Fibroblast of upper back skin (primary cell): ENCODE measurements at places on chromosomes 4 and X.

- no peak for DNase-seq
These were observed 124.9 kb downstream of the RELL1 start for GRCh38 chr4:37561196-37561802.

DNA sequence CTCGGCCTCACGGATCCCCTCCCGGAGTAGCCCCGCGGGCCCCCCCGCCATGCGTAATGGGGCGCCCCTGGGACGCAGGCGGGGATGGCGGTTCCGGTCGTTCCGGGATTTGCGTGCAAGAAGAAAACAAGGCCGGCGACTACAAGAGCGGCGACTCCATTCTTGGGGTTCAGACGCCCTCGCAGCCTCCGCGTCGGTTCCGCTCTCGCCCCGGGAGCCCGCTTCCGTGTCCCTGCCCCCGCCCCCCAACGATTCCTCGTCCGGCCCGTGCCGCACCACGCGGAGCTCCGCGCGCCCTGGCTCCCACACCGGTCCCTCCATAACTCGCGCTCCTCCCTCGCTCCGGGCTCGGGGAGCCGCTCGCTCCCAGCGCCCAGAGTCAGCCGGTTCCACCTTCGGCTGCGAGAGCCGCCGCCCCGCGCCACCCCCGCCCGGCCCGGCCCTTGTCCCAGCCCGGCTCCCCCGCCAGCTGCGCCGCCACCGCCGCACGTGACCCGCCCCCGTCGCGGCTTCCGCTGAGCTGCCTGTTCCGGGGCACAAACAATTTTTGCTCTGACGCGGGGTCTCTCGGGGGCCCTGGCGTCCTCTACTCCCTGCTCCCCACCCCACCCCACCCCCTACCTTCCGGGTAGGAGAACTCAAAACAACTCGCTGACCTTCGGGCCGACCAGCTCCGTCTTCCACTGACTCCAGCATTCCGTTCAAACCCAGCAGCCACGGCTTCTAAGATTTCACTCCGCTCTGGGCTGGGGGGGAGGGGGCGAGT lies 78.8 kb upstream of the BCOR start:
- DNase-seq = no peak

DNA sequence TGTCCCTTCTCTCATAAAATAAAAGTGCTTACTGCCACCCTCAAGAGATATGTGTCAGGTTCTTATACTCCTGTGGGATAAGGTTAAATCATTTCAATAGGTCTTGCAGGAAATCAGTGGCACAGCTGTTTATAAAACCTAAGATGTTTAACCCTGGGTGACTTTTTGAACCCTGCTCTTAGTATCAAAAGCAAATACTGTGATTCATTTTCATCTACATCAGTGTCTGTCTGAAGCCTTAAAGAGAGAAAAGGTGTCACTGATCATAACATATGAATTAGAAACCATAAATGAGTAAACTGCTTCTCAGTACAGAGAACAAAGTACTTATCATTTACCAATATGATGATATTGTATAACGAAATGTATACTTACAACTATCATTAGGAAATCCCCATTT lies 59.0 kb downstream of the CCSER1 start:
- DNase-seq = no peak

GRCh38 chr4:93018806-93019205 lies 715.0 kb downstream of the GRID2 start:
- no peak for DNase-seq

DNA sequence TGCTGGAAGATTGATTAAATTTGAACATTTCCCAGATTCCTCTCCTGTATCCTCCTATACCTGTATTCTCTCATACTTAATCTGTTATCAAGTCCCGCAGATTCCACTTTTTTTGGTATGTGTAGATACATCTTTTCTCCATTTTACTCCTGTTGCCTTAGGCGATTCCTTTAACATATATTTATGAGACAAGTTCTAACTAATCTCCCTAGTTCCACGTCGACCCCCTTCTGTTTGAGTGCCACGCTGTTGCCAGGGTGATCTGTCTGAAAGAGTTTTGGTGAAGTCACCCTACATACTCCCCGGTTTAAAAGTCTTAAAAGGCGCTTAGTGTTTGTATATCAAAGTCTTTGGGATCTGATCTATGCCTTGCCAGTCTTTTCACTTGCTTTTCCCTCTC lies 2.4 kb downstream of the HNRNPH2 start:
- no peak for DNase-seq

DNA sequence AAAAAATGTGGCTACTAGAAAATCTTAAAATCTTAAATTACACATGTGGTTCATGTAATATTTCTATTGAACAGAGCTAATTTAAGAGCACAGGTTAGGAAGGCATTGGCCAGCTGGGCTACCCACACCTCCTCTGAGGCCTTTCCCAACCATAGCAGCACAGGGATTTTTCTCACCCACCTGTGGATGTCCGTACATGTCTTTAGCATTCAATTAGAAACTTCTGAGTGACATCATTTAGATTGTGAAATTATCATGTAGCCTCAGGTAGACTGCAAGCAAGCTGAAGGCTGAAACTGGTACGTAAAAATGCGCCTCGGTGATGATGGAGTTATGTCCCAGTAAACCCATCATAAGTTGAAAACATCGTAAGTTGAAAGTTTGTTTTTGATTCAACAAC lies 31.2 kb downstream of the SCARB2 start:
- DNase-seq = no peak

- peak; percentile 0 for DNase-seq
These were observed 37.1 kb downstream of the EFHC2 start for GRCh38 chrX:44306356-44306755.

DNA sequence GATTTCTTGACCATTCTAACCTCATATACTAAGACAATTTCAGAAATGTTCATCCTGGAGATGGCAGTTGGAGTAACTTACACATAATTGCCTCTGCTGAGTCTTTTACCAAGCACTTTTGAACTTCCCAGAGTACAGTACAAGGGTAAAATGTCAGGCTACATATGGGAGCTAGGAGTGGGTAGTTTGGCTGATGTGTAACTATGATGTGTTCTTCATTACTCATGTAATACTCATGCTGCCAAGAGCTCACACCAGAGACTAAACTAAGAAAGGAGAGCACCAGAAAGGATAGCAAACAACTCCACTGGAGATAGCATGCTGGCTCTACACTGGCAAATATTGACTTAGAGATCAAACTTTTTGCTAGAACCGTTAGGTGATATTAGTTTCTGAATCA lies 194.0 kb downstream of the PDGFRA start:
- peak; percentile 46 for DNase-seq

DNA sequence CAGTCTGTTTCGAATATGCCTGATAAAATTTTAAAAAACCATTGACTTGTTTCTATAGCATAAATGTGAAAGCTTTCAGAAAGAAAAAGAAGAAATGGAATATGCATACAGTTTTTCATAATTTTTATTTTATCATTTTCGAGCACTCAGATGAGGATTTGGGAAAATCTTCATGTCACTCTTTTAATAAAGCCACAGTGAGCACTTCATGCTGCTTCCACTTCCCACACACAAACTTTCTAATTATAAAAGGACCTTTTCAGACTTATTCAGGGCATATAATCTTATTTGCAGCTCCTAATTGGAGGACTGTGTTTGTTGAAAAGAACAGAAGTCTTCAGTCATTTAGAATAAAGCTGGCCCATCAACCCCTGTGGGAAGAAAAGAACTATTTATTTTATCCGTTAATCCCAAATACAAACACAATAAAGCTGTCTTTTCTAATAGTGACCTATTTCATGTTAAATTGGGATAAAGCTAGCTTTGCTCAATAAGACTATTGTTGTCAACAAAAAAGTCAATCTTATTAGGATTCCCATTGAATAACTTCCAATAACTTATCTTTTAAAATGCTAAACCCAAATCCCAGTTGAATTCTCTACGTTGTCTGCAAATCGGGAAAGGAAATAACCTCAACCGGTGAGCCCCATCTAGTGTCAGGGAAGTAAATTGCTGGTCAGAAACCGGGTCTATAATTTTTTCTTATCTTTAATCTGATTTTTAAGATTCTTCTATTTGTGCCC lies 211.5 kb downstream of the PDGFRA start:
- peak; percentile 40 for DNase-seq

DNA sequence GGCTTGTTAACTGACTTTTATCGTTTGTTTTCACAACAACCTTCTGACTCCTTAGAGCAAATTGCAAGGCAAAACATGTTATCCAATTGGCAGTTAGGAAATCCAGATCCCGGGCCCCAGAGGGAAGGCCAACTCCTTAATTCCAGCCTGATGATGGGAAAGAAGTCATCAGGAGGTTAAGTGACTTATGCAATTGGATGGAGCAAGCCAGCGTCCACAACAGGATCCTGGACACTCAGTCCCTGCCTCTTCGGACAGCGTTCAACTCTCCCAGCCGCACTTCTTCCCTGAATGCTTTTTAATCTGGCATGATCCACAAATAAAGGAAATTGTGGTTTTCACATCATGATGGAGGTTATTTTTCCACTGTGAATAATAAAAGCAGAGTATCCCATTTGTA lies 310.1 kb downstream of the RAB28 start:
- DNase-seq = peak; percentile 38

DNA sequence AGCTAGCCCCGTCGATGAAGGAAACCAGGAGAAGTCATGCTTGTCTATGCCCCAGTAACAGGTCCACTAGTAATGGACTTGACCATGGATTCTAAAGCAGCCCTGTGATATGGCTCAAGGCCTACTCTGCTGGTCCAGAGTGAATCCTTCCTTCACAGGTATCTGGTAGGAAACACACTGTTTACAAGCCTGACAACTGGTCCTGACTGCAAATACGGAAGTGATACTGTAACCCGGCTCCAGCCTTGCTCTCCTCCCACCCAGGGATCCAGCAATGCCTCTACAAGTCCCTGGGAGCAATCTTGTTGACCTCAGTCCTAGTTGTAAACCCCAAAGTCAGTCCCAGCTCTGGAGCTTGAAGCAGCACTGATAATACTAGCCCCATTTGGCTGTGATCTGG lies 239.2 kb upstream of the GRID2 start:
- no peak for DNase-seq

- no peak for DNase-seq
These were observed 1.8 kb downstream of the TBC1D1 start for GRCh38 chr4:37892641-37893040.
